ENCODE measurements at places on chromosomes 7 and 10.

DNA sequence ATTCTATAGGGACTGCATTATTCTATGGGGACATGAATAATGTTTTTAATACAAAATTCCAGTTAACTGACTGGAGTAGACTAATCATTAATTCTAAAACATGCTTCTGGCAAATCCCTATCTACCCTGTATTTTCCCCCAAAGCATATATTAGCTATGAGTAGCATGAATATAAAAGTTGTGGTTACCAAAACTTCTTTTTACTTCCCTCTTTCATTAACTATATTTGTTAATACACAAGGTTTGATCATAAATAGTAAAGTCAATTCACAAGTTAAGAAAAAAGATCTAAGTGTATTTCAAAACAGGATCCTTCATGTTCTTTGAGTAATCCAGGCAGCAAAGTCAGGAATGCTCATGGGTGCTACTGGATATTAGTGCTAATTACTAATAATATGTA lies 2.9 kb upstream of the RALA start:
- no peak for DNase-seq

DNA sequence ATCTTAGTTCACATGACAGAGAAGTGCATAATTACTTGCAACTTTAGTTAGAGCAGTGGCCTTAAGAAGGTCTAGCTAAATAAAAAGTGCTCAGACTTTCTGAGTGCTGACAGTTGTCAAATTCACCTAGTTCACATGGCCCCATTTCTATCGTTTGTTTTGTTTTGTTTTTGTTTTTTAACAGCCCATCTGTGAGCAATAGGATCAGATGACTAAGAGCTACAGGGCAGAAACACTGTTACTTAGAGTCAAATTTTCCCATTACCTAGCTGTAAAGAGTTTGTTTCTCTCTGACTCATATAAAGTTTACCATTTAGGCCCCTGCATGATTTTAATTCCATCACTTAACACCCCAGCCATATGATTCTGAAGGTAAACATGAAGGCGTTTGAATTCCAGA lies 18.8 kb downstream of the CAV1 start:
- DNase-seq, result peak; percentile 78

- DNase-seq, result peak; percentile 90
These were observed 77.1 kb downstream of the BMPER start for GRCh38 chr7:33982425-33982786.

- DNase-seq, result no peak
These were observed 118.9 kb downstream of the PPP1R3A start for GRCh38 chr7:113799896-113800295.

DNA sequence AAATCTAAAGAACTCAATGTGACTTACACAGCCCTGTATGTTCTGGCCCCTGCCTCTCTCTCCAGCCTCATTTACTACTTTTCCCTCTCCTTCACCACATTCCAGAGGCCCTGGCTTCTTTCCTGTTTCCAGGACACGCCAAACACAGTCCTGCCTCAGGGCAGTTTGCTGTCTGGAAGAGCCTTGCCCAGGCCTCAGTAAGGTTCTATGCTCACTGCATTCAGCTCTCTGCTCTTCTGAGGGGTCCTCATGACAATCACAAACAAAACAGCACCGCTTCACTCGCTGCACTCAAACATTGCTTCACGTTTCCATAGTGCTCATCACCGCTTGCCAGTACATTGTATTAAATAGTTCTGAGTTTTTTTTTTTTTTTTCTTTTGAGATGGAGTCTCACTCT lies 35.1 kb upstream of the GARS1 start:
- no peak for DNase-seq

DNA sequence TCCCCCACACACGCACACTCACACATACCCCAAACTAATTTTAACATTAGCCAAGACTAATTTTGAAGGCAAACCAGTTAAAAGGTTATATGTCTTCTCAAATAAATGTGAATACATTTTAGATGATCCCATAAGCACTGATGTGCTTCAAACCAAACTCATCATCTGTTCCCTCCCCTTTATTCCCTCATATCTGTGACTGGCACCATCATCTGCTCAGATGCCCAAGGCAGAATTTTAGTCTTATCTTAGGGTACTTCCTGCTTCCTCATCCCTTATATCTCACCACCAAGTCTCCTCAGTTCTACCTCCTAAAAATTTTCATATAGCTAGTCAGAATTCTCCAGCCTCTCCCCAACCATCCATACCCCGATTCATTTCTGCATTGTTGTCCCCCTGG lies 80.4 kb downstream of the UPF2 start:
- DNase-seq, result no peak

GRCh38 chr7:157570531-157571200 lies 233.9 kb downstream of the DNAJB6 start:
- DNase-seq, result peak; percentile 50

DNA sequence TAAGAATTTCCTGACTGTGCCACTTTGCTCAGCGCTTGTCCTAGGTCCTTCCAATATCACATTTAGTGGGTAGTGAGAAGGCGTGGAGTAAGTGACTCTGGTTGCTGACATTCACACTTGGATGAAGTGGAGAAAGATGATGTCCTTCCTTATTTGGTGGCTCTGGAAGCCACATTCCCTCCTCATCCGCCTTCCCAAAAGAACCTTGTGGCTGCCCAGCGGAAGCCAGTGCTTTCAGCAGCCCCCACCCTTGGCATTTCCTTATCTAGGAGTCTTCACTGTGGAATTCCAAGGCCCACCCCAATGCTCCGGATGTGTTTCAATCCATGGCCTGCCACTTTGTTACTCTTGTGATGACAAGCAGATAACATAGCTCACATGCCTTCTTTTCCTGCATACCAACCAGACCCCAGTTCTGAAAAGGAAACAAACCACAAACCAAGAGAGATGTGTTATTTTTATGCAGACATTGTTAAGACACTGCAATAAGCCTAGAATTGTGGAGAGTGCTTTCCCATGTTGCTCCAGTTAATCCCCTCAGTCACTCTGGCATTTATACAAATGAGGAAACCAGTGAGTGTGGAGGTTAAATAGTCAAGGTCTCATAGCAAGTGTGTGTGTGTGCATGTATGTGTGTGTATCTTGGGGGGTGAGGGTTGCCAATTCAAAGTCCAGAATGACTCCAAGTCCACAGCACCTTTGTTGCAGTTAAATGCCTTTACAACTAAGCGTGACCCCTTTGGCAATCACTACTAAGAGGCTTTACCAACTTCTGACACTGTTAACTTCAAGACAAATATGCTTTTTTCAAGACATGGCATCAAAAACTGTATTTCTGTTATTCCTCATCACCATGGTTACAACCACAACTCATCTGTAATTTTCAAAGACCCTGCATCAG lies 10.3 kb upstream of the ANKRD1 start:
- DNase-seq, result peak; percentile 92

DNA sequence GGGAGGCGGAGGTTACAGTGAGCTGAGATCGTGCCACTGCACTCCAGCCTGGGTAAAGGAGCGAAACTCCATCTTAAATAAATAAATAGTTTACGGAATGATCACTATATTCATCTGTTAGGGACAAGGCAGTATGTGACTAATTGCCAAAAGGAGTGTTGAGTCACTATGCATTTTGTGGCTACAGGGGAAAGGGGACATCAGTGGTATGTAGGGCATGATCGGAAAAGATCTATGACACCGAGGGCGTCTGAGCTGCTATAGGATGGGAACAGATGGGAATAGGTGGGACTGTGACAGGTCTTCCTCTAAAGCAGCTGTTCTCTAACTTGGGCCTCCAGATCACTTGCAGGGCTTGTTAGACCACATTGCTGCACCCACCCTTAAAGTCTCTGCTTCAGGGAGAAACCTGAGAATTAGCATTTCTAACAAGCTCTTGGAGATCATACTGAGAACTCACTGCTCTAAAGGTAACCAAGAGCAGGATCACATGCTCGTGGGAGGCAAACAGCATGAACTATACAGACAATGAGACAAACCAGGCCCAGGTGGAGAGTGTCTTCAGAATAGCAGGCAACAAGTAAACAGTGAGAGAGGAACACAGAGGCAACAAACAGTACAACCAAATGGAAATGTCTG lies 65.1 kb upstream of the ITGA8 start:
- DNase-seq, result peak; percentile 20

DNA sequence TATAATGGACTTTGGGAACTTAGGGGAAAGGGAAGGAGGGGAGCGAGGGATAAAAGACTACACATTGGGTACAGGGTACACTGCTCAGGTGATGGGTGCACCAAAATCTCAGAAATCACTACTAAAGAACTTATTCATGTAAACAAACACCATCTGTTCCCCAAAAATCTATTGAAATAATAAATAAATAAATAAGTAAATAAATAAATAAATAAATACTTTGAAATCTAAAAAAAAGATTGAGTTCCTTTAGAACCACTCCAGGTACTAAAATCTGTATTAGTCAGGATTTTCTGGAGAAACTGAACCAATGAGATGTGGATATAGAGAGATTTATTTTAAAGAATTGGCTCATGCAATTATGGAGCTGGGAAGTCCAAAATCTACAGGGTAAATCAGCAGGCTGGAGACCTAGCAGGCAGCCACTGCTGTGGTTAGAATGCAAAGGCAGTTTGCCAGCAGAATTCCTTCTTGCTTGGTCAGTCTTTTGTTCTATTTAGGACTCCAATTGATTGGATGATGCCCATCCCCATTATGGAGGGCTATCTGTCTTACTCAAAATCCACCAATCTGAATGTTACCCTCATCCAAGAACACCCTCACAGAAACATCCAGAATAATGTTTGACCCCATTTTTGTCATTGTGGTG lies 8.9 kb downstream of the IGFBP1 start:
- DNase-seq, result peak; percentile 88

- peak; percentile 96 for DNase-seq
These were observed 105.5 kb downstream of the SEPTIN7 start for GRCh38 chr7:35906191-35906908.

GRCh38 chr10:88271761-88272543 lies 311.2 kb downstream of the RNLS start:
- peak; percentile 50 for DNase-seq

- DNase-seq, result no peak
These were observed 186.5 kb downstream of the ELMO1 start for GRCh38 chr7:37262181-37262580.

Measured in choroid plexus epithelial cell (primary cell).